IPS-NIHi11 (cell line): ENCODE measurements at places on chromosomes 1 and 21.

DNA sequence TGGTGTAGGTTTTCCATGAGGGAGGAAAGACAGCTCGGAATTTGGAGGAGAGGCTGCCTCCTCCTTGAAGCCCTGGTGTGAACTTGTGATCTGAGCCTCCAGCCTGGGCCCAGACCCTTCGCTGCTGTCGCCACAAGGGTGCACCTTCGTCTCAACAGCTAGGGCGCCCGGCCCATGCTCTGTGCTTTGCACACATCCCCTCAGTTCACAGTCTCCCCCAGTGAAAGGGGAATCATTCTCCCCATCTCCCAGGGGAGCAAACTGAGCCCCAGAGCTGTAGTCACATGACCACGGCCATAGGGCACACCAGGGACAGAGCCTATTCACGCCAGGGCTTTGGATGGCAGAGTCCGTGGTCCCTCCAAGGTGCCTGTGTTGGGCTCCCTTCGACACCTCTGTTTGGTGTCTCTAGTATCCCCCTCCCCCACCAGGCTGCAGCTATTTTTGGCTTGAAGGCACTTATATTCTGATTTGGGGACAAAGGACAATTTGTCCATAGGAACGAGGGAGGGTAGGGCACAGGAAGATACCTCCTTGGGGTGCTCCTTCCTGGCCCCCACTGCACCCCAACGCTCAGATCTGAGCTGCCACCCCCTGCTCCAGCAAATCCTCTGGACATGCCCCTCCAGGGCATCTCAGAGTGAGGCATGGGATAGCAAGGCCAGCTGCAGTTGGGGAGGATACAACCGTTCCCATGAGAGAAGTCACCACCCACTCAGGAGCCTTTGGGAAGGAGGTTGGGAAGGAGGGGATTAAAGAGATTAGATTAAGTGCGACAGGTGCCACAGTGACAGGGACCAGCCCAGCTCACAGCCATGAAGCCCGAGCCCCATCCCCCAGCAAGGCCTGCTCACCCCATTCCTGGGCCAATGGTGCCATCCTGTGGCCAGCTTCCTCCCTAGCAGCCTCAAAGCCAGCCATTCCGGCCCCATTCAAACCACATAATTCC lies 15.7 kb downstream of the MATN1 start:
- peak; percentile 90 for DNase-seq

GRCh38 chr1:15992582-15993500 lies 11.2 kb upstream of the SRARP start:
- peak; percentile 3 for DNase-seq

- DNase-seq = no peak
These were observed 54.0 kb downstream of the PIK3CD start for GRCh38 chr1:9705337-9706093.

- DNase-seq = no peak
These were observed 45.7 kb upstream of the PROX1 start for GRCh38 chr1:213942061-213942460.

GRCh38 chr1:110215621-110216515 lies 5.8 kb downstream of the KCNC4 start:
- DNase-seq = no peak
